ENCODE measurements at places on chromosomes 2 and 18.

DNA sequence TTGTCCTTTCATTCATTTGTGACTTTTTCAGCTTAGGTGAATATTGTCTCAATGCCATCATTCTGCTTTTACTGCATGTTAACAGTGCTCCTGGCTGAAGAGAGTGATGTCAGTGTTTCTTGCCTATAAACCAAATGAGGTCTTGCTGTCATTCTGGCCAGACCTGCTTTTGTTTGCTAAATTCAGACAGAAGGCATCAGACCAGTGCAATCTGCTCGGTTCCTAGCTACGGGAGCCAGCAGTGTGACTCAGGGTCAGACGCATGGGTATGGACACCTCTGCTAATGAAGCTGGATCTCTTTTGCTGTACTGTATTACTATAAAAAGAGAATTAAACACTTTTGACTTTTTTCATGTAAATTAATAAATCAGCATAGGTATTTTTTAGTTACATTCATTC is 178.9 kb downstream of the TMEM182 start:
- DNase-seq, result no peak

GRCh38 chr2:231007286-231008098 is 11.6 kb downstream of the SPATA3 start:
- DNase-seq, result no peak

GRCh38 chr2:230700447-230700846 is 12.2 kb upstream of the CAB39 start:
- no peak for DNase-seq

DNA sequence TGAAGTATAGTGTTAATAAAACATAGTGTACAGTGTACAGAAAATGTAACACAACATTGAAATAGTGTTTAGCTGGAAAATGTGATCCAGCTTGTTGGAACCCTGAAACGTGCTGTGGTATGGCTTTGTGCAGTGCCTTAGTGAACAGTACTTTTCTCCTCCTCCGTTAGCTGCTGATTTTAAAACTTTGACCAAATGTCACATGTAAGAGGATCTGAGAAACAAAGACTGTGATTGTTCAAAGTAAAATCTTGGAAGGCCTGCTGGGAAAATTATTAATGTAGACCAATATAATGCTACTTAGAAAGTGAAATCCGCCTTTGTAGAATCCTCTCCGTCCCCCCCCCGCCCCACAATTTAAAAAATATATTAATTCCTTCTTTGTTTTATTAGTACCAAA is 911 bp upstream of the KCNJ13 start:
- no peak for DNase-seq

GRCh38 chr2:183409662-183410061 is 285.4 kb downstream of the NUP35 start:
- DNase-seq, result no peak

DNA sequence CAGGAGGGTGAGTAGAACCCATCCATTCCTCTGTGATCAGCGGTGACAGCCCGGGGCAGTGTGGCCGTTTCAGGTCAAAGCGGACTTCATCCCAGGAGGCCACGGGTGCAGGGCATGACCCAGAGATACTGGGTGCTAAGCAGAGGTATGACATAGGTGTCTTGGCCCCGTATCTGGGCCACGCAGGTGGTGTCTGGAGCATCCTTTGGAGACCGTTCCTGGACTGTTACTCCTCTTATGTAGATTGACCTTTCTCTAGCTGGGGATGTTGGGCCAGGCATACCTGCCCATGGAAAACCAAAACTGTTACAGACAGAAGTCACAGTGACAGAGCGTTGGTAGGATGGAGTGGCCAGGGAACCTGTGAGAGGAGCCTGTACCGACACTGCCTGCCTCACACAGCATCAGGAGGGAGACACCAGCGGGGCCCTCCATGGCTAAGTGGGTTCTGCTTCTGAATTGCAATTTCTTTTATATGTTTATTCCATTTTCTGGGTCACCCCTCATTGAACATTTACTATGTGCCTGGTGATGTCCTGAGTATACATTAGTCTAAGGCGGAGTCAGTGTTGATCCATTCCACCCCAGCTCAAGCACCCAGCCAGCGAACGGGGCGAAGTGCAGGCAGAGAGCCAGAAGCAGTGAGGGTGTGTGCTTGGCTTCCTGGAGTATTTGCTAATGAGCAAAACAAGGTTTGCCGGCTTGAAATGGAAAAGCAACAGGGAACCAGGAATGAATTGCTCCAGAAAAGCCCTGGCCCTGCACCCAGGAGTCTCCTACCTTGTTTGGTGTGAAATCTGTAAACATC is 141.7 kb downstream of the SH3RF3 start:
- DNase-seq, result no peak

DNA sequence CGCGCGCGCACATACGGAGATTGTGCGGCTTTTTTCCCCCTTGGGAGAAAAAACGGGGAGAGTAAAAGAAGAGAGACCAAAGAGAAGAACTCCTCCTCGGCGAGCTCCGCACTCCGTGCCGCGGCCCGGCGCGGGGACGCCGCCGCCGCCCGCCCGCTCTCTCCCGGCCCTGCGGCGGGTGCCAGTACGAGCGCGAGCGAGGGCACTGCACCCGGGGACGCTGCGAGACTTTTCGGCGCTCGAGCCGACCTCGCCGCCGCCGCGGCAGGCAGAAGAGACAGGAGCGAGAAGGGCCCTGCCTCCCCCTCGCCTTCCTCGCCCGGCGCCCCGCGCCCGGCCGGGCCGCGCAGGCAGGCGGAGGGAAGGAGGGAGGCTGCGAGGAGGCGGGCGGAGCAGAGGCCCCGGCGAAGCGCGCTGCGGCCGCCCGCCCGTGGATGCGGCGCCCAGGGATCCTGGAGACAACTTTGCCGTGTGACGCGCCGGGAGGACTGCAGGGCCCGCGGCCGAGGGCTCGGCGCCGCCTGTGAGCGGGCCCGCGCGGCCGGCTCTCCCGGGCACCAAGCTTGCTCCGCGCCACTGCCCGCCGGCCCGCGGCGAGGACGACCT is 857 bp upstream of the INHBB start:
- DNase-seq, result no peak

DNA sequence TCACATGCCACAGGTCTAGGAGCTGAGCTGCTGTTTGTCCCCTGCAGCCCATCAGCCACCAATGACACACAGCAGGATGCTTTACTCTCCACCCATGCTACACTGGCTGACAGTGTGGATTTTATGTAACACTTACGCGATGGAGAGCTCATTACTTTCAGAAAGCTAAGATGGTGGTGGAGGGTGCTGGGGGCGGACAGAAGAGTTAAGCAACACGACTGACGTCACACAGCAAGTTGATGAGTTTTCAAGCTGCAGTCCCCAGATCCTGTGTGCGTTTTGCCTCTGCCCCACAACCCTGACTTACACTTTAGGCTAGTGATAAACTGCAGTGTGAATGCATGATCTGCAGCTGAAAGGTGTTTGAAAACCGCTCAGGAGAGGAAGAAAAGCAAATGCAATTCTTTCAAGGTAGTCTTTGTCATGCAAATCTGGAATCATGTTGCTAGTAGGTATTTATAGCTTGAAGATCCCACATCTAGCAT is 42.4 kb downstream of the MRPS5 start:
- no peak for DNase-seq

DNA sequence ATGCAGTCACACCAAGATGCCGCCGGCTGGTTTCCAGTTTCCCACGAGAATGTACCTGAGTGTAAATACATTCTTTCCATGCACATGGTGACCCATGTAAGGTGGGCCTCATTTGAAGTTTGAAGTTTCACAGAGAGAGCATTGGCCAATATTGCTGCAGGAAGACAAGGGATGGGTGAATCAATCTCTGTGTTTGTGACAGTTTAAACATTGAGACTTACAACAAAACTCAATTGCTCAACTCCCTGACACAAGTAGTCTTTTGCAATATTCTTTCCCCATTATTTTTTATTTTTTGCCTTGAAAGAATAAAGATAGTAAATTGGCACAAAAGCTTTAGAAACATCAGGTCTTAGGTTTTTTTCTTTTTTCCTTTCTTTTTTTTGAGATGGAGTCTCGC is 5.1 kb downstream of the SERPINB2 start:
- no peak for DNase-seq

GRCh38 chr2:108378851-108379250 is 1.1 kb downstream of the SULT1C4 start:
- DNase-seq, result no peak

- DNase-seq, result no peak
Measured at GRCh38 chr2:211062297-211062612, 505.9 kb downstream of the CPS1 start.

DNA sequence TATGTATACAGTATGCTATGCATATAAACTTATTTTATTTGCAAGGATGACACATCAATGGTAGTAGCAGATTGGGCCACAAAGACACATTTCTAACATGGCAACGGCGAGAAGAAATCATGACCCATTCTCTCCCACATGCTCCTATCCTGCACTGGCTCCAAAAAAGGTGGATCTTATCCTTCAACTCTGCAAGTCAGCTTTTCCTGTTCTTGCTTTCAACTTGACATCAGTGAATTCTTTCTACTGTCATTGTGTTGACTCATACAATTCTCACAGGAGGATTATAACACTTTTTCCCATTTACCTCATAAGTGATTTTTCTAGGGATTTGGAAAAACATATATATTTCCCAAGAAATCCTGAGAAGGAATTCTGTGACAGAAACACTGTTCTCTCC is 53.1 kb downstream of the ACVR1 start:
- DNase-seq, result no peak

DNA sequence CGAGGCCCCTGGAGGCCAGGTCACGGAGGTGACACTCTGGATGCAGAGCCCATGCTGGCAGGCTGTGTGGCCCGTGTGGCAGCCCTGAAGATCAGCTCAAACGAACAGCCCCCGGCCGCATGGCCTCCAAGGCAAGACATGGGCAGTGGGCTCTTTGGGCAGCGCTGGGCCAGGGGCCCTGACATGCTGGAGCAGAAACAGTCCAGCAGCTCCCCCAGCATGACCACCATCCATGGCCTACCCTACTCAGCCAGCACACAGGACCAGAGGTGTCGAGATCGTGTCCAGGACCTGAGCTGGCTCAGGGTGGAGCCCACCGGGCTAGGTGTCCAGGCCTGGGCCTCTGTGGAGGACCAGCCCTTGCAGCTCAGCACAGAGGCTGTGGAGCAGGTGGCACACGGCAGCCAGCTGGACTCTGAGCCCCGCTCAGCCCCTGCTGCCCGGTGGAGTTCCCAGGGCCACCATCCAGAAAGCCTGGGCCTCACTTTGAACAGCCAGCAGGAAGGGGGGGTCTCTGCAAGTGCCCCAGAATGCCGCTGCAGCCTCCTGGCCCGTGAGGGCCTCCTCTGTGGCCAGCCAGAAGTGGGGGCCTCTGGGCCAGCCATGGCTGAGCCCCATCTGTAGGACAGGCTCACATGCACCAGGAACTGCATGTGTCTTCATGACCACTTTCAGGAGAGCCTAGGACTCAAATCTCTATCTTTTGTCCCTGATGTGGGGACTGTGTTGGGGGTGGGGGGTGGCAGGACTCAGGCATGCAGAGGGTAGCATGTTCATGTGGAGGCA is 8.9 kb downstream of the AMER3 start:
- no peak for DNase-seq

- DNase-seq, result no peak
Measured at GRCh38 chr2:173898178-173898668, 67.0 kb downstream of the SP3 start.

- DNase-seq, result no peak
Measured at GRCh38 chr2:156476850-156477206, 40.6 kb downstream of the GPD2 start.

GRCh38 chr2:70767699-70768589 is at the start of gene ADD2:
Gene ADD2, minus strand, starts transcription at chr2:70768200. Its CDS starts 61,792 bp downstream, at chr2:70706408.
- DNase-seq, result no peak

DNA sequence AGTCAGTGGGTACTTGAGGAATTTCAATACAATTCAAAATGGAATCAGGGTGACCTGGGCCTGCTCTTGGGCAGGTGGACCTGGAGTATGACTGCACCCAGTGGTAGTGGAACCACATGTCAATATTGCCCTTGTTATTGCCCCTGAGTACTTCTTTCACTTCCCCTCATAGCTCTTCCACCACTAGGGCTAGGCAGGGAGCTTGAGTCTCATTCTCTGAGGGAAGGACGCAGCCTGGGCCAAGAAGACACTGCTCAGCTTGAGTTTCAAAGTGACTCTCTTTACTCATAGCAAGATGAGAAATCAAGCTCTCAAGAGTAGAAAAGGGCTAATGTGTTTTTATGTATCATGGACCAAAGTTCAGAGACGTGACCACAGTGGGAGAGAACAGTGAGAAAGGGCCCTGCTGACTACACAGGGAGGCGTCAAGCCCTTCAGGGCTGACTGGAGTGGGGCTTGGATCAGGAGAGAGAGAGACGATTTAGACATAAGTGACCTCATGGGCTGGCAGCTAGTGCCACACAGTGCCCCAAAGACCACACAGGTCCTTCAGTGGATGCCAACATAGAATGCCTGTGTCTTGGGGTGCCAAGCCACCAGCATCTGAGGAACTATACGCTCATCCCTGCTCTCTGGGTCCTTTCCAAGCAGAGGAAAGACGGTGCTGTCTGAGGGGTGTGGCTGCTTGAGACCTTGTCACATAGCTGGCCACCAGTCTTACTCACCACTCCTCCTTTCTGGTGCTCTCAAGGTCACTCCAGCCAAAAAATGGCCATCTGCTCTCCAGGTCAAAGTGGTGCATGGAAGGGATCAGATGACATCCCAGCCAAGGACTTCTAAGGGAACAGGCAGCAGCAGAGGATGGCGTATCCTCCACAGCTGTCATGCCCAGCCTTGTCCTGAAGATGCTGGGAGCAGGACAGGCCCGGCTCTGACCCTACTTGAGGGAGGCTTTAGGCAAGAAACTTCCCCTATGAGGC is 13.0 kb downstream of the PTMA start:
- DNase-seq, result no peak

DNA sequence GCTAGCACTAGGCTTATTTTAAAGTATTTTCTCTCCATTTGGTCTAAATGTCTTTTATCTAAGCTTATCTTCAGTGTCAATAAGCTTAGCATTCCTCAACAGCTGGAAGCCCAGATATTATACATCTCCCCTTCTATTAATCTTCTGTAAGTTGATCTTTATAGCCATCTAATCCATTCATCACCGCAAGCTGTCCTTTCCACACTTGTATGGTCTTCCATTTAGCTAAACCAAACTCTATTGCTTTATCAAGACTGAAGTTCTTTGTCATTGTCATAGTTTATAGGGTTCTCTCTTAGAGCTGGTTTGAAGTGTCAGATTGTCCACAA is 101.3 kb upstream of the GPR45 start:
- DNase-seq, result no peak

DNA sequence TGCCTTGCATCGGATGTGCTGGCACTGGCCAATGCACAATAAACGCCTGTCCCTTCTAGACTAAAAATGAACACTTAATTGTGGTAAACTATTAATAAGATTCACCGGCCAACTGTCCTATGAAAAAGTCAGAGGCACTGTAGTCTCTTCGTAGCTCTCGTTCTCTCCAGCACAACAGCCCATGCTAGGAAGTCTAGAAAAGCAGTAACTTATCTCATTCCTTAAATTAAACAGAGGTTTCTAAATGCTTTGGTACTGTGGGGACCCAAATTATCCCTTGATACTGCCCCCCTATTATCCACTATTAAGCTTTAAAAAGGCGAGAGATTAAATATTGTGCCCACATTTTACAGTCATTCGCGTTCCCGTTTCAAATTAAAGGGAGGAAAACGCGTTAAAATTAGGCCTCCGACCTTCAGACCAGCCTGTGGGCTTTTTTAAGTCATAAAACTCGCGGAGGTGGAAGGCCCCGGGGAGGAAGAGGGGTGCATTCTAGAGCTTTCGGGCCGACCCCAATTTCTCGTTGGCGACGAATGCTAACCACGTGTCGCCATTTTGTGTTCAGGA is 1.5 kb upstream of the PCBP1 start:
- DNase-seq, result no peak

- no peak for DNase-seq
Measured at GRCh38 chr2:120142528-120143219, 80.5 kb downstream of the TMEM185B start.

Data from stimulated activated CD4-positive, alpha-beta T cell treated with anti-CD3 and anti-CD28 coated beads, Interleukin-1b, Interleukin-23, amount 100 ng/mL, for 1 hour (primary cell).